ENCODE measurements at places on chromosomes 7 and 10. TPM values are rescaled to one million over a fixed set of nuclear protein-coding genes. Genes with fewer than 3 reads are reported as not detected.

Gene NUTM2E
- polyA plus RNA-seq: 0.48 TPM

Gene HIBADH
- polyA plus RNA-seq: 48.7 TPM

Gene SPDYE1
- 2.5 TPM for polyA plus RNA-seq

Gene UTF1
- polyA plus RNA-seq: not detected

Gene CTAGE8
- 7.7 TPM for polyA plus RNA-seq

Gene HMX2
- not detected for polyA plus RNA-seq

Gene KCNH2
- polyA plus RNA-seq: 4.8 TPM
